ENCODE measurements at places on chromosomes 6 and 20.

DNA sequence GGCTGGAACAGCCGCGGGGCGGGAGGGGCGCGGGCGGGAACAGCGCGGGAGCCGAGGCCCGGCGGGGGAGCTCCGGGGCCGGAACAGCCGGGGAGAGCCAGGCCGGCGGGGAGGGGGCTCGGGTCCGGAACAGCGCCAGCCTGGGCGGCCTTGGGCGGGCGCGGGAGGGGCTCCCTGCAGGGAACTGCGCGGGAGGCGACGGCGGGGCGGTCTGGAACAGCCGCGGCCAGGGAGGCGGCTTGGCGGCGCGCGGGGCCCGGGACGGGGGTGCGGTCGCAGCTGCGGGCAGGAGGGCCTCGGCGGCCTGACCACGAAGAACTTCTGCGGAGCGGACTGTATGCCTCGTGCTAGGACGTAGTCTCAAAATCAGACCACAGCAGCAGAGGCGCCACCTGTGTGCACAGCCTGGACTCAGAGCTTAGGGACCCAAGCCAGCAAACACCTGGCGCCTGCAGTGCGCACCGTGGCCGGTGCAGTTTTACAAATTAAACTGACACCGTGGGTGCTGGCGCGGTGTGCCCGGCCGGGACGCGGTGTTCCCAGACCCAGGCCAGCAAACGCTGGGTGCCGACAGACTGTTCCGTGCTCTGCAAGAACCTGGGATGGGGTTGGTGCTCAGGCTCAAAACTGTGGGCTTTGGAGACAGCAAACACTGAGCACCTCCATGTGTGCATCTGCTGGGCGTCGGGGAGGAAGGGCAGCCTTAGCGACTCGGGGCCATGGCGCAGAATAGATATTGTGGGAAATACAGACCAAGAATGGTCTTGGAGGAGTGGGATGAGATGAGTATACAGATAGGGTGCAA is 572 bp downstream of the ZNF341 start:
- peak; percentile 90 for DNase-seq

GRCh38 chr6:1781152-1781816 is 171.6 kb downstream of the FOXC1 start:
- DNase-seq, result no peak

GRCh38 chr6:35300848-35301247 is 3.2 kb downstream of the DEF6 start:
- no peak for DNase-seq

DNA sequence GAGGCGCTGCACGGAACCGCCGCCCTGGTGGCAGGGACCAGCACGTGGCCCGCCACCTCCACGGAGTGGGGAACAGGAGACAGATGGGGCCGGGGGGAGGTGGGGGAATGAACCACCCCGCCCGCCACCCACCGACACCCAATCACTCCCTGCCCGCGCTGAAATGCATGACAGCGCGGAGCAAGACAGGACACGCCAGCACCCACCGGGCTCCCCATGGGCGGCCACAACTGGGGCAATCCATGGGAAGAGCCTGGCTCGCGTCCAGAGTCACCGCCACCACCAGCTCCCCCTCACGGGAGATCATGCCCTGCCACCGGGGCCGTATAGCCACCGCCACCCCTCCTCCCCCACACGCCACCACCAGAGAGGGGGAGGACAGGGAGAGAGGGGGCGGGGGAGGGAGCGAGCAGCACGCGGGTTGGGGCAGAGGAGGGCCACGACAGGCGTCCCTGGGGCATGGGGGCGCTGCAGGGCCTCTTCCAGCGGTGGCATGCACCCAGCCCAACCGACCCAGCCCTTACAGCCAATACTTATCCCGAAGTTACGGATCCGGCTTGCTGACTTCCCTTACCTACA is 744.3 kb upstream of the DEFB115 start:
- DNase-seq, result no peak

DNA sequence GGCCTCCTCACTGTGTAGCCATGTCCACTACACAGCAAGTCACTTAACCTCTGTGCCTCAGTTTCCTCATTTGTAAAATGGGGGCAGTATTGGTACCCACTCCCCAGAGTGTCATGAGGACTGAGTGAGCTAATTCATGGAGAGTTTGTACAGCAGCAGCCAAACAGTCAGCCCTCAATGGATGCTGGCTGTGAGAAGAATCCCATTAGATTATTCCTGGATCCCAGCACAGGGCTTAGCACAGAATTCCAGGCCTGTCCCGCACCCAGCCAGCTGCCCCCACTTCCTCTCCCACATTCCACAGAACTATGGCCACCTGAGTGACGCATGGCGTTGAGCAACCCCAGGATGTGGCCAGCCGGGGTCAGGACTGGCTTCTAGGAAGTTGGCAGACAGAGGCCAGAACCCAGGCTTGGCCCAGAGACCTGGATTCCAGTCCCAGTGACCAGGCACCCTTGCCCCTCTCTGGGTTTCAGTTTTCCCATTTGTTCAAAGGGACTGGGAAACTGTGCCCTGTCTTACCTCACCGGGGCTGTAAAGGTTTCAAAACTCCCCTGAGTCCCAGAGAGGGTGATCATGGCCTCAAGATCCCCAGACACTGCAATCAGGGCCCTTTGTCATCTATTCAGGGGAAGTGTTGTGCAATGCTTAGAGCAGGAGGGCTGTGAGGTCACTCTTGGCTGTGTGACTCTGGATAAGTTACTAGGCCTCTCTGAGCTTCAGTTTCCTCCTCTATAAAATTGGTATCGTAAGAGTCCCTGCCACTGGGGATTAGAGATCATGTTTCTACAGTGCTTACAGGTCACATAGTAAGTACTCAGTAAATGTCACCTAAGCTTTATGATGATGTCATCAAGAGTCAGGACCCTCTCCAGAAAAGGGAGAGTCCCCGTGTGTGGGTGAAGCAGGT is 3.0 kb upstream of the TGM2 start:
- DNase-seq, result no peak

GRCh38 chr6:92496527-92496926 is 922.8 kb downstream of the EPHA7 start:
- DNase-seq, result no peak

DNA sequence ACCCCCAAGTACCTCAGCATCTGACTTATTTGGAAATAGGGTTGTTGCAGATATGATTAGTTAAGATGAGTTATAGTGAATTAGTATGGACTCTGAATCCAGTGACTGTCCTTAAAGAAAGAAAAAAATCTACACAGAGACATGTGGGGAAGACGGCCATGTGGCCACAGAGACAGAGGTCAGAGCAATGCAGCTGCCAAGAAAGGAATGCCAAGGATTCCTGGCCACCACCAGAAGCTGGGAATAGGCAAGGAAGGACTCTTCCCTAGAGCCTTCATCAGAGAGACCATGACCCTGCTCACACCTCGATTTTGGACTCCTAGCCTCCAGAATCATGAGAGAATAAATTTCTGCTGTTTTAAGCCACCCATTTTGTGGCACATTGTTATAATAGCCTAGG is 81.8 kb downstream of the FYN start:
- no peak for DNase-seq

GRCh38 chr6:43714311-43715055 is 26.9 kb upstream of the MRPS18A start:
- DNase-seq, result no peak

GRCh38 chr6:150575836-150576235 is 23.8 kb upstream of the PLEKHG1 start:
- no peak for DNase-seq

- DNase-seq, result no peak
These were observed 82.3 kb upstream of the CST7 start for GRCh38 chr20:24866742-24867141.

- no peak for DNase-seq
These were observed 1.1 kb upstream of the BAK1 start for GRCh38 chr6:33581186-33581585.

DNA sequence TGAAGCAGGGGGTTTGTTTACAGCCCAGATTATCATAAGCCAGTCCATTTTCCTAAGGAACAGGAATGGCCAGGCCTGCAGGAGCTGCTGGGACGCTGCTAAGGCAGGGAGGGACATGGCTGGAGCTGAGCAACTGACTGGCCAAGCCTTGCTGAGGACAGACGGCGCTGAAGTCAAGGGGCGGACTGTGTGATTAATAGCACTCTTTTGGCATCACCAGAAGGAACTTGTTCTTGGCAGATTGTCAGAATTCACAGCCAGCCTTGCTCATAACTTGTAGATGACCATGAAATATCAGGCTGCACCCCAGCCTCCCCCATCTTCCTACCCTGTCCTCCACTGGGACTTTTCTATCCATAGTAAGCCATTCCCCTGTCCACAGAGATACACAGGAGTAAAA is 218.8 kb upstream of the RNF24 start:
- DNase-seq, result peak; percentile 17

DNA sequence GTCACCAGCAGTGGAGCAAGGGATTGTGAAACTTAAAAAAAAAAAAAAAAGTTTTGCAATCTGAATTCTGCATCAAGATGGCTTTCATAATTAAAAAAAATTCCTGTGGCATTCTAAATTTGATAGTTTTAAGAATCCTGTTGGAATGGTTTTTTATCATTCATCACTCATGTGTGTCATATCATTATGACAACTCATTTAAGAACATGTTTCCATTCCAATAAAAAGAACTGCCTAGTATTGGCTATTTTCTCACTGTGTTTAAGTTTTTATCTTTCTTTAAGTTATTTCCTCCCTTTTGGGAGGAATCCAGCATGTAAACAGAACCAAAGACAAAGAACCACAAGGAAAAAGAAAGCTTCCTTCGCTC is 26.2 kb upstream of the RHAG start:
- no peak for DNase-seq

GRCh38 chr6:104604685-104605084 is 255.0 kb downstream of the HACE1 start:
- no peak for DNase-seq

- DNase-seq, result no peak
These were observed 66.6 kb upstream of the CCN6 start for GRCh38 chr6:111987295-111987694.
